ENCODE measurements at places on chromosomes 4 and X.

GRCh38 chr4:76696109-76696508 is 201.8 kb downstream of the SOWAHB start:
- DNase-seq: no peak

- DNase-seq: no peak
Observed at GRCh38 chr4:74962584-74962983, 29.7 kb downstream of the PARM1 start.

- no peak for DNase-seq
Observed at GRCh38 chr4:47410271-47410670, 53.2 kb downstream of the COMMD8 start.

DNA sequence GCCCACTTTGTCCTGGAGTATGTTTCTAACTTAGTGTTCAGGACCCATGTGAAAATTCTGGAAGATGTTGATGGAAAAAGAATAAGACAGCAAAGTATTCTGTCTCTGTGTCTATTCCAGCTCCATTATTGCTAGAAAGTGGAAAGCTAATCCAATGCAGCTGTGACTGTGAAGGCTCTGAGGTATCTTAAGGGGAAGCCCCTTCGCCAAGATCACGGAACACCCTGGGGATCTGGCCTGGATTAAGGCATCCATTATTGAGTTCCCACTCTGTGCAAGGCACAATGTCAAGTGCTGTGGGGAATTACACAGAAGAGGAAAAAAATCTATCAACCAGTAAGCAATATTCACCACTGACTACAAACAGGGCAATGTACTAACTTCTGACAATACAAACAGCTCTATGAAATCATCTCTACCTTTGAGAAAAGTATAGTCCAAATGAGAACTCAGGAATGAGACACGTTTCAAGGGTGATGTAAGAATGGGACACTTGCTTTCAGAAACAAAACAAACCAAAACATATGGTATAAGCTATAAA is 222.1 kb downstream of the LDB2 start:
- DNase-seq: no peak

- DNase-seq: no peak
Observed at GRCh38 chr4:3340038-3340699, 47.3 kb downstream of the RGS12 start.

GRCh38 chr4:4492161-4492847 is 49.5 kb downstream of the STX18 start:
- no peak for DNase-seq

GRCh38 chrX:13716905-13717304 is 17.5 kb downstream of the TRAPPC2 start:
- no peak for DNase-seq

DNA sequence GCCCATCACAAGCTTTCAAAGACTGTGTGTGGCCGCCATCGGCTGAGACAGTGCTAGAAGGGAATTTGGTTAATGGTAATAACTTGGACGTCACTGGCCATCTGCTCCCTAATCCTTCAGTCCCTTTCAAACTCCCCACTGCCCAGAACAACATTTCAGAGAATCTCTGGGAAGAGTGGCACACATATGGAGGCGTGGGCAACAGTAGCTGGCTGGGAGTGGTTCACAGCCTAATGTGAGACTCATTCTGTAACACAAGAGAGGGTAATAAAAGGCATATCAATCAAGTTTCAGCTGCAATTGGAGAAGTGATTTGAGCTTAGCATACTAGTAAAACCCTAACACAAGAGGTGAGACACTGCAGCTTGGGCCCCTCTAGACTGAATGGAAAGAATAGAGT is 15.4 kb downstream of the SMIM10 start:
- no peak for DNase-seq

DNA sequence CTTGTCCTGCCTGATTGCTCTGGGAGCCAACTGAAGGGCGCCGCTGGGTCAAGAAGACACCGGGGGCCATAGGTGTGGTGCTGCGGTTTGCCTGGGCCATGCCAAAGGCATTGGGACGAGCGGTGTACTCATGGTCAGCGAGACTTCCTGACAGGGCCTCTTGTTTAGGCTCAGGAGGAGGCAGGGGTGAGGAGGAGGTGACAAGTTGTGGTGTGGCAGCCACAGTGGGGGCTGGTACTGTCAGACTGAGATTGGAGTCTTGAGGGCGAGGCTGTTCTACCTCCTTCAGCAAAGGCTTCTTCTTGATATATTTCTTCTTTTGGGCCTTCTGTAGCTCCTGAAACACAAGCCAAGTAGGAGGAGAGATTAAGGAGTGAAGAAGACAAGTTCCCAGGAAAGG is 104.1 kb downstream of the PHF8 start:
- DNase-seq: no peak

GRCh38 chrX:77519765-77520164 is 72.6 kb downstream of the FGF16 start:
- DNase-seq: no peak

DNA sequence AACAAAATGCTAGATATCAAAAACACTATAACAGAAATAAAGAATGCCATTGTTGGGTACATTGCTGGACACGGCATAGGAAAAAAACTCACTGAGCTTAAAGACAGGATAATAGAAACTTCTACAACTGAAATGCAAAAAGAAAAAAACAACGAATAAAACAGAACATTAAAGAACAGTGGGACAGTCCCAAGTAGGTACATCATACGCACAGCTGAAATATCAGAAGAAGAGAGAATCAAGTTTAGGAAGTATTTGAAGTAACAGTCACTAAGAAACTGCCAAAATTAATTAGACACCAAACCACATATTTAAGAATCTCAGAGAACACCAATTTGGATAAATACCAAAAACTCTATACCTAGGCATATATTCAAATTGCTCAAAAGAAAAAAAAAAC is 19.2 kb downstream of the RAB28 start:
- no peak for DNase-seq

DNA sequence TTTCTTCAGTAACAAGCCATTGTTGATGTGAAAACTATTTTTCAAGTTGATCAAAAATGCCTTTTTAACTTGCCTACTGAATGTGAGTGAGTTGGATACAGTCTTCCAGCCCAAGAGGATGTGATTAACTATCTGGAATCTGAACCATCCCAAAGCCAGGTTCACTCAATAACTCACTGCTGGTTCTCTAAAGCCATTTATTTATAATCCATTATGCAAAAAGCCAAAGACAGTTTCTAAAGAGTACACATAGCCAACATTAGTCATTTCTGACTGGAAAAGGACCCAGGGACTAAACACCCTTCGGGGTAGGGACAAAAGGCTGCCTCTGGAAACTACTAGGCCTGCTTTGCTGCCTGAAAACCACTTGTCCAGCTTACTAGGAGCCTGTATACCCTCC is 109.6 kb downstream of the SHROOM4 start:
- DNase-seq: no peak

DNA sequence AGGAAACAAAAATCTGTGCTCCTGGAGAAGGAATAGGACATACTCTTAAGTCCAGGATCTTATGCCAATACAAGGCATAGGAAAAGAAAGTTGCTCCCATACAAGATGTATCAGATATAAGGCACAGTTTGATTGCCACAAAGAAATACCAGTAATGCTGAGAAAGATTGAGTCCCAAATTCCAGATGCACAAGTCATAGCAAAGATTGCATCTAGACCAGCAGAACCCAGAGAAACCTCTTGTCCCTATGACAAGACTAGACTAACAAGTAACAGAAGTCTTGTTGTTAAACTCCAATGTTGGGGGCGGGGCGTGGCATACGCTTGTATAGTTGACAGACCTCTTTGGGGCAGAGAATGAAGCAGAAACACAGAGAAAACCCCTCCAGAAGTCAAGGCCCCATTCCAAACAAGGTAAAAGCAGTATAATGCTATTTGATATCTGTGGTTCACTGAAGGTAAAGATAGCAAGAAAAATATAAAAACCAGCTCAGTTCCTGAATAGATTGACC is 671.5 kb upstream of the GRIA3 start:
- no peak for DNase-seq

DNA sequence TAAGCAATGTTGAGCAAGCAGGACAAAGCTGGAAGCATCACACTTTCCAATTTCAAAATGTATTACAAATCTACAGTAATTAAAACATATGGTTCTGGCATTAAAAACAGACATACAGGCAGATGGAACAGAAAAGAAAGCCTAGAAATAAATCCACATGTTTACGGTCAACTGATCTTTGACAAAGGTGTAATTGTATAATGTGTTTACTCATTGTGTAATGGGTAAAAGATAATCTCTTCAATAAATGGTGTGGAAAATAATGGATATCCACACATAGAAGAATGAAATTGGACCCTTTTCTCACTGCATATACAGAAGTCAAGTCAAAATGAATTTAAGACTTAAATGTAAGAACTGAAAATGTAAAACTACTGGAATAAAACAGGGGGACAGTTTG is 394.2 kb downstream of the ANKRD50 start:
- no peak for DNase-seq

GRCh38 chrX:15404401-15405096 is 20.3 kb upstream of the VEGFD start:
- peak; percentile 40 for DNase-seq
